ENCODE measurements at places on chromosomes 4 and X.

DNA sequence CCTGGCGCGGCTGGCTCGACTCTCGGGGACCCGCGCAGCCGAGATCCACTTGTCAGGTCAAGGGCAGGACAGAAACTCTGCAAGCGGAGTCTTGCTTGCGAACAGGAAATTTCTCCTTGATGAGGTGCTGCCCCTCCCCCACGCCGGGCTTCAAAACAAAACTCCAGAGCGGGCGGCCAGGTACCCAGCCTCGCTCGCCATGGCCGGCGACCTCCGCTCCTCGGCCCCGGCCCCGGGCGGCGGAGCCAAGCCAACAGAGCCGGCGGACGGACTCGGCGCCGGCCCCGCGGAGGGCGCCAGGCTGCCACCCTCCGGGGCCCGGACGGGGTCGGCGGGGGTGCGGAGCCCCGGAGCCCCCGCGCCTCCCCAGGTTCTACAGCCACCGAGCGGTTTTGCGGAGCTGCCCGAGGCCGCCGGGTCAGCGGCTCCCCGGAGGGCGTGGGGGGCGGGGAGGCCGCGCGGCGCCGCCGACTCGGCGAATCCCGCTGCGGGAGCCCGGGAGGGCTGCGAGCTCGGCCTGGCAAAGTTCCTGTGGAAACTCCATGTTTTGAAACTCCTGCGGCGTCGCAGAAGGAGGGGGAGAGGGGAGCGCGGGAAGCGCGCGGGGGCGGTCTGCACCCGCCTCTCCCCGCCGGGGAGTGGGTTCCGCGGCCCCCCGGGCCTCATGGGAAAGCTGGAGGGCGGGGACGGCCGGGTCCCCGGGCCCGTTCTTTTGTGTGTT lies 11.7 kb upstream of the BCOR start:
- peak; percentile 57 for DNase-seq

DNA sequence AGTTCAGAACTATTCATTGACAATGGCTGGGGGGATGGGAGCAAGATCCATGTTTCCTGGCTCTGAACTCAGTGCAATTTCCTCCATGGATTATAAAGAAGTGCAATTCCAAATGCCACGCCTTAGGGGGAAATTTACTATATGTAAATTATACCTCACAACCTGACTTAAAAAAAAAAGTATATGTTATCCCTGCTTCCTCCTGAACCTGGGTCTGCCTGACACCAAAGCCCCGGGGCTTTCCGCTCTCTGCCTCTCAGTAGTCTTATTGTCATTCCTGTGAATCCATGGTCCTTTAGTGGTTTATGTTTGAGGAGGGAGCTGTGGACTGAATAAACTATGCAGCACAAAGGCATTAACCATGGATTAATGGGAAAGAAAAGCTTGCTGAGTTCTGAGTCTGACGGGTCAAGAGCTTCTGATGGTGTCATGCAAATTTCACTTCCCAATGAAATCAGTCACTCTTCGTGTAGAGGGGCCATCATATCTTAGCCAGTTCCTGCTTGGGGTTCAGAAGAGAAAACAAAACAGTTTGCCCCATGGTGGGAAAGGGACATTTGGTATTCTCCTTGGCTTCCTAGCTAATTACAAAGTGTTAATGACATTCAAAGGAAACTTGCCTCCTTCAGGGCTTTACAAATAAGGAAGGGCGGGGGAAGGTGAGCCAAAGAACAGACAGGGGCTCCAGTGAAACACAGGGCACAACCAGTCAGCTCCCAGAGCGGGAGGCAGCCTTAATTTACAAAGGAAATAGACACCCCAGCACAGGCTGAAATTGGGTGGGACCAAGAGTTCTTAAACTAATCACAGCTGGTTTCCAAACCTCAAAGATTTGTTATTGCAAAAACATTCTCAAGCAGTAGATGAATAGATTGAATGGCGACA lies 14.3 kb downstream of the FAM9C start:
- DNase-seq = peak; percentile 39

DNA sequence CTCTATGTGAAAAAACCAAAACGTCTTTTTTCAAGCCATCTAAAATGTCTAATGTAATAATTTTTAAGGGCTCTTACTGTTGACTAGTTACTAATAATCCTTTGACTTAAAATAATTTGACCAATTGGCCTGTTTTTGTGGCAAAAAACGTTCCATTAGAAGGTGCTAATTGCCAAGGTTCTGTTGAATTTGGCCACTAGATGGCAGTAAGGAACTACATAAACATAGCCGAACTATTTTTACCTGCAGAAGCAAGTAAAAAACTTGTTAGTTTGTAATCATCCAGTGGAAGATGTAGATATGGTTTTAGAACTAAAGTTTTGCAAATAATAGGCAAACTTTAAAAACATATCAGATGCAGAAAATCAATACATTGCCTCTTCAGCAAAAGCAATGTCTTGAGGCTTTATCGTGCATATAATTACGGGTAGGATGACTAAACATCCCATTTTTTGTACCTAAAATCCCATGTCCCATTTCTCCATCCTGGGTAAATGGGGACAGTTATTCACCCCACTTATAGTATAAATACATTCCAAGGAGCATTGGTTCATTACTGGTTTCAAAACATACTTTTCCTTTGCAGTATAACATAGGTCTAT lies 57.6 kb downstream of the PROM1 start:
- peak; percentile 52 for DNase-seq

GRCh38 chr4:77187322-77187721 lies 30.3 kb downstream of the CCNG2 start:
- no peak for DNase-seq

- DNase-seq = no peak
These were observed 56.7 kb downstream of the HTRA3 start for GRCh38 chr4:8326206-8326605.

DNA sequence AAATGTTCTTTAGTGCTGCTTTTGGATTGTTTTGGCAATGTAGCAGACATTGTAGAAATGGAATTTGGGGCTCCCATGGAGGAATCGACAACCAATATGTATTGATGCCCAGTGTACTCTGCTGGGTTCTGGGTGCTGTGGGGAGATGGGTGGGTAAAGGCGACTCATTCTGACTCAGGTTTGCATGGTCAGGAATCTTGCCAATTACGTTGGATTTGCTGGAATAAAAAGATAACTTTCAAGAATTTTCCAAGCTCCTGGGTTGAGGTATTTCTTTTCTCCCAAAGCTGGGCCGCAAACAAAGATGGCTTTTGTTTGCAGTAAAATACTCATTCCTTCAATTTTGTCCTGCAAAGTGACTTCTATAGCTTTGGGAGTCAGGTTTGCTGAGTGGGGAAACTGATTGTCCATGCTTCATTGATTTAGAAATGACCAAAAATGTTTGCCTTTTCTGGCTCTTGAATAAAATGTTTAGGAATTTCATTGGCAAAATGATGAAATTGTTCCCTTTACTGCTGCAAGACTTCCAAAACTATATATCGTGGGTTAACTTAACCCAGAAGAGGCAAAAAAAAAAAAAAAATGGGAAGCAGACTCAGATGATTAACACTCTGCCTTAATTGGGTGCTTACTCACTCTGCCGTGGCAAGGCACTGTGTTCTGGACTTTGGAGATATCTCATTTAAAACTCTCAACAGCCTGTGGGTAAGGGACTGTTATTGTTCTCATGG lies 57.0 kb downstream of the RTL9 start:
- peak; percentile 72 for DNase-seq

All from fibroblast of skin of abdomen (primary cell).